Activated CD8-positive, alpha-beta memory T cell treated with anti-CD3 and anti-CD28 coated beads for 24 hours (primary cell): ENCODE measurements at places on chromosomes 3 and 15.

DNA sequence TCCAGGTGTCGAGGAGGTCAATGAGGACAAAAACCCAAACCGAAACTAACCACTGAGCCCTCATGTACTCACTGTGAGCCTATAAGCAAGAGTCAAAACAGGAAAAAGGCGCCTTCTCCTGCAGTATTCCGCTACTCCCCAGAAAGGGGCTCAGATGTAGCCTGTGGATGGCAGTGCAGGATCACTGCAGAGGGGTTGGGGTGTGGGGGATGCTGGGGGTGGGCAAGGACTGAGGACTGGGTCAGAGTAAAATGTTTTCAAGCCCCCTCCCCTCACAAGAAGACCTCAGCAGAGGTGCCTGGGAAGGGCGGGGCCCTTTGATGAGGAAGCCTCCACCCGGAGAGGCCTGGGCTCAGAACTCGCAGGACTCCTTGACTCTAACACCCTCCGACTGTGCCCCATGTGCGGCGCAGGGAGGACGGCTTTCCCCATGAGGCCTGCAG lies 170.1 kb downstream of the OSBPL10 start:
- no peak for DNase-seq

DNA sequence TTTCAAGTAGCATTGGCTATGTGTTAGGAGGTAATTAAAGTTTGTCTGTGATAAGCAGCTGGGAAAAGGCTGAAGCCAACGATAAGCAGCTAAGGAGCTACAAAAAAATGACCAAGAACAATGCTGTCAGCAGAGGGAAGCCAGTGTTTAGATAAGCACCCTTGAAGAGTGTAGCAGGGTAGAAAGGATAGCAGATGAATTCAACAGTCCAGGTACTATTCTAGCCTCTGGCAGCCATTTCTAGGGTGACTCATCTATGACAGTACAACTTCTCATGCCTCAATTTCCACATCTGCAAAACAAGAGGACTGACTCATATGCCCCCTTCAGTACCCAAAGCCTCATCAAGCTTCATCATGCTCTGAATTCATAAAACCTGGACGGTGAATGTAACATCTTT lies 617.6 kb upstream of the UBE2E2 start:
- DNase-seq, result no peak

DNA sequence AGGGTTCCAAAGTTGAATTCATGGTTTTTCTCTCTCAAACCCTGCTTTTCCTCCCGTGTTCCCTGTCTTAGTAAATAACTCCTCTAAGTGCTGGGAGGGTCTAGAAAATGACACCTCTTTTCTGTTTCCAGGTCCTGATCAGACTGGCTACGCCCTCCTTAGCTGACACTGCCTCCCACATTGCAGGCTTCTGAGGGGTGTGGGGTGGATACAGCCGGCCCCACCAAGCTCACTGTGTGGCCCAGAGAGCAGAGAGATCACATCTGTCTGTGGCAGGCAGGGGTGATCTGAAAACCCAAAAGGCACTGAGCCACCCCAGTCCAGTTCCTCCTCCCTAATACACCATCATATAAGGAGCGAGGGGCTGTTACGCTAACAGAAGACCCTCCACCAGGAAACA lies 62.7 kb downstream of the BDH1 start:
- DNase-seq, result no peak

- no peak for DNase-seq
Measured at GRCh38 chr3:185188816-185189215, 36.0 kb upstream of the C3orf70 start.

DNA sequence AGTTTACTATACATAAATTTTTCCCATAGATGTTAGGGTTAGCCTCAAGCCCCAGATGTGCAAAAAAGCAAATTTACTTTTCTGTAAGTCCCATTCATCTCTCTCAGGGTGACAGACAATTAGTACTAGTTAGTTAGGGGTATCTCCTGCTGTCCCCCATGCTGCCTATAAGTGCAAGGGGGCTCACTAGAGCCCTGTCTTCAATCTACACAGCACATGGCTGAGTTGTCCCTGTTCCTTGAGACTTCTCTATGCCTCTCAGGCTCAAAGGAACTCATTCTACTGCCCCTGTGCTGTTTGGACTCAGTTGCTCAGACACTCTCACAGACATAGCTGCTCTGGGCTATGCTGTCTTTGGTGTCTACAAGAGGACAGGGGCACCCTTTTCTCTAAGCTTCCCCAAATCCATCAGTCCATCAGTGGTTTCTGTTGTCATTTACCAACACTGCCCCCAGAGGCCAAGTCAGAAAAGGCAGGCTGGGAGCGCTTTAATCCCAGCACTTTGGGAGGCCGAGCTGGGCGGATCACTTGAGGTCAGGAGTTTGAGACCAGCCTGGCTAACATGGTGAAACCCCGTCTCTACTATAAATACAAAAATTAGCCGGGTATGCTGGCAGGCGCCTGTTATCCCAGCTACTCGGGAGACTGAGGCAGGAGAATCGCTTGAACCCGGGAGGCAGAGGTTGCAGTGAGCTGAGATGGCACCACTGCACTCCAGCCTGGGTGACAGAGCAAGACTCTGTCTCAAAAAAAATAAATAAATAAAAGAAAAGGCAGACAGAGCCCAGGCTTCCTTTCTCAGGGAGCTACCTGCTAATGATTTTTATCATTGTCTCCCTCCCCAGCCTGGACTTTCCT lies 31.4 kb upstream of the PRTG start:
- DNase-seq, result peak; percentile 70

- DNase-seq, result no peak
Measured at GRCh38 chr3:2468816-2469215, 370.1 kb downstream of the CNTN4 start.

DNA sequence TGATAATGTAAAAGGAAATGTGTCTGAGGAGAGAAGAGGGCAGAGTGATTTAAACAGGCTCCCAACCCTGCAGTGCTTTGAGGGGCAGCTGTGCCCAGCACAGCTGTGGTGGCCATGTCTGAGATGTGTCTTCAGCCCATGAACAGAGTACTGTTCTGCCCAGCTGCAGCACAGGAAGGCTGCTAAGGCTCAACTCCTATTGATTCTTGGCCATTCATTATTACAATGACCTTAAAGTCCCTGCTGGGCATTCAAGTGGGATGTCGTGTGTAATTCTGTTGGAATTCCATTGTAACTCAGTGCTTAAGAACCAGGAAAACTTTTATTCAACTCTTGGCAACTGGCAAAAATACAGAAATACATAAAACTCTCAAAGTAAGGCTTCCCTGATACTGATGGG lies 229.3 kb downstream of the MCTP2 start:
- DNase-seq, result no peak

- DNase-seq, result no peak
Measured at GRCh38 chr3:52777127-52777958, at the start of gene ITIH1. ITIH1 (plus strand) TSS chr3:52777599; CDS start chr3:52777616, 17 bp downstream.

DNA sequence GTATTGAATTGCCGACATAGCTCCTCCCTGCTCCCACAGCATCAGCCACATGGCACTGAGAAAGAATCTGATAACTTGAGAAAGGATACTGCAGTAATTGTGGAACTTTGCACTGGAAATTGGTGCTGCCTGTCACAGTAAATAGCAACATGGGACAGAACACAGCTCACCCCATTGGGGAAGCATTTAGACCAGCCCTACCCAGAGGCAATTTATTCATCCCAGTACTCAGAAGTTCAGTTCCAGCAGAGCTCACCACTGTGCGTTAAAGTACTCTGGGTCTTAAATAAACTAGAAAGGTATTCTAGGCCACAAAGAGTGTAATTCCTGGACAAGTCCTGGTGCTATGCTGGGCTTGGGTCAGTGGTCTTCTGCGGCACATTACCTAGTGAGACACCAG lies 347.1 kb downstream of the PYDC2 start:
- DNase-seq, result no peak

DNA sequence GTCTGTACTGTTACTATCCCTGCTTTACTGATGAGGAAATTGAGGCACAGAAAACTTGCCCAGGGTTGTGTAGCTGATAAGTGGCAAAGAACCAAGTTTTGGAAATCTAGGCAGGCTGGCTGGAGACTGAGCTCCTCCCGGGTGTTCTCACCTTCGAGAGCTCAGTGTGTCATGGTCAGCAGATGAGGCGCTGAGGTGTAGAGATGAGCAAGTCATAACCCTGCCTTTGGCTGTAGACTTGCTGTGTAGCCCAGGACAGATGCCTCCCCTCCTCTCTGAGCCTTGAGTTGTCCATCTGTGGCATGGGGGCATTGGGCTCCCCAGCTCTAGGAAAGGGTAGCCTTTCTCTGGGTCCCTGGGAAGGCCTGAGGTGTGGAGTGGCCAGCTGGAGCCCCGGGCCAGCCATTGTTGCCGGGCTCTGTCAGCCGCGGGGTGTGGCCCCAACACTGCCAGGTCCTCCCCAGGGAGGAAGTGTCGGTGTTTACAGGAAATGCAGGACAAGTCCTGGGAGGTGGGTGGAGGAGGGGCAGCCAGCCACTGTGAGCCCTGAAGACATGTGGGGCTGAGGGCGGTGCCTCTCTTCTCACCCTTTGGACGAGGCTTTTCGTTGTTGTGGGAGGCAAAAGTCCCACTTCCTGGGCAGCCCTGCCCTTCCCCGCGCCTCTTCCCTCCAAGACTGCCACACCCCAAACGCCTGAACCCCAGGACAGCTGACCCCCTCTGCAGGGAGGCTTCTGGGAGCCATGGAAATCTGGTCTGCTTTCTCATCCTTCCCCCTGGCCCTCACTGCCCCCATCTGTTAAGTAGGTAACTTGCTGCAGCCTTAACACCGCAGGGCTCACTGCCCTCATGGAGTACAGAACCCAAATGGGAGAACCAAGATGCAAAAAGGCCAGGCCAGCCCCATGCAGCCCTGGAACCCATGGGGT lies 29.1 kb downstream of the FGD5 start:
- DNase-seq, result no peak

- no peak for DNase-seq
Measured at GRCh38 chr3:157045238-157045850, 114.6 kb downstream of the CCNL1 start.

DNA sequence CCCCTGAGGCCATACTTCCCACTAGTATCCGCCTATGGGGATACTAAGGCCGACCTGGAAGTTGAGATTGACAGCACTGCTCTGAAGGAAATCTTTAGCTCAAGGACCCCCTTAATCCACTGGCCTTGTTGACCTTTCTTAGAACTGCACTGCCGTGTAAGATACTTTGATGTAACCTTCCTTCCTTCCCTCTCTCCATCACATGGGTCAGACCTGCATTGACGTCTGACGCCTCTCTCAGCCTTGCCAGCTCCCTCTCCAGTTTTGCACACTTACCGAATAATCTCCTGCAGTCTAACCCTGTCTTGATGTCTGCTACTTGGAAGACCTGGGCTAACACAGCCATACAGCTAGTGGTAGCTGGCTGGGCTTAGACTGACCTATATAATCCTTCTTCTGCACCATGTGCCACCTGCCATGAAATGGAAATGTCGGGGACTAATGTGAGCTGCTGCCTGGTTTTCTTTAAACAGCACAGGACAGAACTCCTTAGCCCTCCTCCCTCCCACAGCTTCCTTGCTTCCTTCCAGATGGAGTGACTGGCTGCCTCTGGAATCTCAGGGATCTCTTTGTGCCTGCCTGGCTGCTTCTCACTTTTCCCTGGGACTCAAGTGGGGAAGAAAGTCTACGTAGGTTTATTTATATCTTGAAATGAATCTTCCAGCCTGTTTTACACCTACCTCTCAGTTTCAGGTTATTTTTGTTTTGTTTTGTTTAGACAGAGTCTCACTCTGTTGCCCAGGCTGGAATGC lies 39.2 kb upstream of the HERC1 start:
- DNase-seq, result no peak

DNA sequence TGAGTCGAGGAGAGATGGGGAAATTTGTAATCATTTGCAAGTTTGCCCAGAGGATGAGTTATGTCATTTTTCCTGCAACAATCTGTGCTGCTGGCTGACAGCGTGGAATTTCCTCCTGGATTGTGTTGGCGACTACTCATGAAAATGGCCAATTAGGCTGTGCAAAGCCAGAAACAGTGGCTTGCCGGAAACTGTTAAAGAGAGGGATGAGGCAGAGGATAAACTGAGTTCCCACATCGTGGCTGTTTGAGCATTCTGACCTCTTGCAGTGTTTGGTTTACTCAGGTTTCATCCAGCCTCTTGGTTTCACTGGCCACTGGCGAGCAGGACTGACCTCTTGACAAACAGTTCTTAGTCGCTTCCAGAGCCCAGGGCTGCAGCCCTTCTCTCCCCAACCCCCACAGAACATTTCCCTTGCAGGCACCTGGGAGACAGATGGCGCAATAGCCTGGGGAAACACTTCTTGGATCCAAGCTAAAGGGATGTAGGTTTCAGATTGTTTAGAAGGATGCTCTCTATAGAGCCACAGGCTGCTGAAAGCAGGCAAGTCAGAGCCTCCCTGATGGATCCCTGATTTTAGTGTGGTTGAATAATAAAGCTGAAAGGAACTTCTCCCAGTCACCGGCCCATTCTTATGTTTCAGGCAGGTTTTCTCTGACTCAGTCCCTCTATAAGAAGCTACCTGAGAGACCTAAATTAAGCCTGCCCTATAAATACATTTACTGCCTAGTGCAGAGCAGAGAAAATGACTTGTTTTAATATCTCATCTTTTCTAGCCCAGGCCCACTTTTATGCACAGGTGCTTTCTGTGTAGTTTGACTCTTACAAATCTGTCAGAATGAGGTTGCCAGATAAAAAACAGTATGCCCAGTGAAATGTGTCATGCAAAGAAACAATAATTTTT lies 92.8 kb upstream of the UBE2E1 start:
- no peak for DNase-seq

GRCh38 chr3:159001711-159002110 lies 199.9 kb downstream of the MFSD1 start:
- DNase-seq, result no peak

- DNase-seq, result no peak
Measured at GRCh38 chr3:120182613-120183511, 88.6 kb upstream of the GSK3B start.

DNA sequence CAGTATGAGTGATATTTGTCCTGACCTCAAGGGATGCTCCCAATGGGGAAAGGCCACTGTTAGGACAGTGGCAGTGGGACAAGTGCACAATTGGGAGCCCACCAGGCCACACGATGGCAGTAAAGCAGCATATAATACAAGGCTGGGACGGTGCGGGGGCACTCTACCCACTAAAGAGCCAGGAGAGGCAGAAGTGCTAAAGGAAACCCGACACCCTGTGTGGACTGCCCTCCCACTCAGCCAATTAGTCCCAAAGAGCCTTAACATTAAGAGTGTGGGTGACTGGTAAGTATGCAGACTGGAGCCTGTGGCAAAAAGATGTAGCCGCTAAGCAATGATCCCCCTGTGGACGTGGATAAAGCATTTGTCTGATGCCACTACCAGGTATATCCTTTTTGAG lies 8.2 kb upstream of the ZNF589 start:
- peak; percentile 83 for DNase-seq

DNA sequence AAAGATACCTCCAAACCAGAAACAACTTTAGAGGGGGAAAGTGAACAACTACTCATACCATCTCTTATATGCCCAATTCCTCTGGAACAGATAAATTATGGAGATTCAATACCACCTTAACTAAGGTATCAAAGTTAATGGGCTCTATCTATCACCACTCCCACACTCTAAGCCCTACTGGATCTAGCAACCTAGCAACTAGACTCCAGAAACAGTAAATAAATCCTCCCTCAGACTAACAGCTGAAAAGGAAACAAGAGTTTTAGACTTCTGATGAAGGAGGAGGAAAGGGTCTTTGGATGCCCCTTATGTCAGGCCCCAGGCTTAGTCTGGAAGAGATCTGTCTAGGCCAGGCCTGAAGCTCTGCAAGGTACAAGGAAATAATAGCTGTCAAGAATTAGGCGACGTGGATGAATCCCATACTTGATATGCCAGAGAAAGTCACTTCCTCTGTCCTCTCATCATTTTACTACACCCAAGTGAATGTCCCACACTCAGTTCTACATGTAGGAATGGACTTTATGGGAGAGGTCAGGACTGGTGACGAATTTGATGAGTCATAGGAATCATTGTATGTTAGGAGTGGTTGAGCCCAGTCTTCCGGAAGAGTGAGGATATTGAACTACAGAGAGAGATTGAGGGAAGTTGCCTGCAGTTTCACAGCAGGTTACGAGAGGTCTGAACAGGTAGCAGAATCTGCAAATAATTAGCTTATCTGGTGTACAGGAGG lies 113.8 kb downstream of the AKAP13 start:
- DNase-seq, result no peak
